ENCODE measurements at places on chromosomes 4 and X.

DNA sequence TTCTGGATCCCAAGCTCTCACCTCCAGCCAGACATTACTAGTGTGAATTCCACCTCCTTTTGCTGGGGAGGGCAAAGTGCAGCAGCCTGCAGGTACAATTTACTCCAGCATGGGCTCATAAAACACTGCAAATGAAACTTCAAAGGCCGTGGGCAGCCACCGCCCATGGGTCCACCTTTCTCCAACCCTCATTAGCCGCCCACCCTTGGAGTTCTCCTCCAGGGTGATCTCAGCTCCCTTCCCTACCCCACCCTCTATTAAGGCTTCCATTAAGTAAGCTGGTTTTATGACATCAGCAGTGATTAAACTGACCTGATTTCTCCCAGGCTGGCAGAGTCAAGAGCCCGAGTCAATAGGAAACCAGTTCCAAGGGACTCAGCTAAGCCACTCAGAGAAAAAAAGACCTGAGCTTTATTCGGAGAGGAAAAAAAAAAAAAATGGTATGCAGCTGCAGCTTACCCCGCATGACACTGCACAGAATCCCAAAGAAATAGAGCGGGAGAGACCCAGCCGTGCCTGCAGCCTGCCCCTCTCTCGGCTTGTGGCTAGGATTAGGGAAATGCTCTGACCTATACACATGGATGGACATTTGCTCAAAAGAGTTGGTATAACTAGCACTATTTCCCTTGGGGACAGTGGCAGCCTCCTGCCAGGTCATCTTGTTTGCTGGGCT, 319.6 kb downstream of the PTTG2 start:
- DNase-seq, result no peak

- no peak for DNase-seq
Observed at GRCh38 chrX:79933938-79934337, 80.6 kb upstream of the TBX22 start.

DNA sequence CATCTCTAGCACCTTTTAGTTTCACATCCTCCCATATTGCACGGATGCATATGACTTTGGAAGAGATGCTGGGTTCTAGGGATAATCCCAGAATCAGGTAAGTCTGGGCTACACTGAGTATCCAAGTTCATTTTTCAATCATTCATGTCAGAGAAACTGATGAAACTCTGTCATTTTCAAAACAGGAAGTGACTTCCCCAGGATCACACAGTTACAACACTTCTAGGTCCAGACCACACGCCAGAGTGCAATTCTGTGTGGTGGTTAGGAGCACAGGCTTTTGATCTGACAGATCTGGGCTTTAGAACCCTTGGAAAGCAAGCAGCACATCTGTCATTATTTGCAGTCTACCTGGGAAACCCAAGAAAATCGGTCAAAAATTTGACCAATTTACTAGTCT, 52.1 kb upstream of the CDKN2AIP start:
- no peak for DNase-seq

DNA sequence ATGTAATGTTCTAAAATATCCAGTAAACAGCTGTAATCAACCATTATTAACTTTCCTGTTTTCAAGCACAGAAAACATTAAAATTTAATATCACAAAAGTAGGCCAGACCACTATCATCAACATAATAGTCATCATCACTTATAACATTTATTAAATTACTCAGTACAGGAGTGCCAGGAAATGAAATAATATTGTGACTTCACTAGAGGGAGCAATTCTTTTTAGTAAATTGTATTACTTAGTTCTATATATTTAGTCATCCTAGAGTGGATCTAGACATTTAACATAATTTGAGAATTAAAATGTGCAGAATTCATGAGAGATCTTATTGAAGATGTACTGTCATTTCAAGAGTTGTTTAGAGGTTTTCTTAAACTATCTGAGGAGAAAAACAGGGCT, 33.6 kb downstream of the PITX2 start:
- no peak for DNase-seq

GRCh38 chrX:153565996-153566580, 32.9 kb downstream of the CCNQ start:
- peak; percentile 26 for DNase-seq

DNA sequence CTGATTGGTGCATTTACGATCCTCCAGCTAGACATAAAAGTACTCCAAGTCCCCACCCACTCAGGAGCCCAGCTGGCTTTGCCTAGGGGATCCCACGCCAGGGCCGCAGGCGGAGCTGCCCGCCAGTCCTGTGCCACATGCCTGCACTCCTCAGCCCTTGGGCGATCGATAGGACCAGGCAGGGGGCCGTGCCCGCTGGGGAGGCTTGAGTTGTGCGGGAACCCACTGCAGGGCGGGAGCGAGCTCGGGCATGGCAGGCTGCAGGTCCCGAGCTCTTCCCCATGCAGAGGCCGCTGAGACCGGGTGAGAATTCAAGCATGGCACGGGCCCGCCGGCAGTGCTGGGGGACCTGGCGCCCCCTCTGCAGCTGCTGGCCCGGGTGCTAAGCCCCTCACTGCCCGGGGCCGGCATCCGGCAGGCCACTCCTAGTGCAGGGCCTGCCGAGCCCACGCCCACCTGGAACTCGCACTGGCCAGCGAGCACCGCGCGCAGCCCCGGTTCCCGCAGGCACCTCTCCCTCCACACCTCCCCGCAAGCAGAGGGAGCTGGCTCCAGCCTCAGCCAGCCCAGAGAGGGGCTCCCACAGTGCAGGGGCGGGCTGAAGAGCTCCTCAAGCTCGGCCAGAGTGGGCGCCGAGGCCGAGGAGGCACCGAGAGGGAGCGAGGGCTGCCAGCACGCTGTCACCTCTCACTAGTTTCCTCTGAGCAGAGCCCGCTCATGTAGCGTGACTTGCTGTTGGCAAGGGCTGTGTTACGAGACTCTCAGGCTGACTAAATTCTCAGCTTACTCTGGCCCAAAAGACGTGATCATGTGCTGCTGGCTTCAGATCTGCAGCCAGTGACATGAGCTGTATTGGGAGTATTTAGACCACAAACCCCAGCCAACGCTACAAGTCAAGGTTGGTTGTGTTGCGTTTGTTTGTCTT, 87.5 kb downstream of the TRAPPC11 start:
- DNase-seq, result no peak

- DNase-seq, result no peak
Observed at GRCh38 chr4:2790583-2791517, 2.0 kb upstream of the SH3BP2 start.

DNA sequence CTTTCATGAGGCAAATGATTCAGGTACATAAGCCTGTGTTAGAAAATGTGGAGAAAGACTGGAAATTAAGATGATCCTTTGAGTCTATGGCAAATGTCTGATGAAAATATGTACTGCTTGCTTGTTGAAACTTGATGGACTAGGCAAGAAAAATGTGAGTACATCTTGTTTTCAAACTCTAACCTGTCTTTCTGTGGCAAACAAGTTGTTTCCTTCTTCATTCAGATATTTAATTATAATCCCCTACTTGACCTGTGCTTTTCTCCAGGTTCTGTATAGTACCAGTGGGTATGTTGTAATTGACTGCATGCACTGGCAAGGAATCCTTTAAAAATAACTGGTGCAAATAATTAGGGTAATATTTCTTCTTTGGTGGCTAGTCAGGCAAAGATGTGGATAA, 136.7 kb downstream of the ARHGAP24 start:
- DNase-seq, result no peak

DNA sequence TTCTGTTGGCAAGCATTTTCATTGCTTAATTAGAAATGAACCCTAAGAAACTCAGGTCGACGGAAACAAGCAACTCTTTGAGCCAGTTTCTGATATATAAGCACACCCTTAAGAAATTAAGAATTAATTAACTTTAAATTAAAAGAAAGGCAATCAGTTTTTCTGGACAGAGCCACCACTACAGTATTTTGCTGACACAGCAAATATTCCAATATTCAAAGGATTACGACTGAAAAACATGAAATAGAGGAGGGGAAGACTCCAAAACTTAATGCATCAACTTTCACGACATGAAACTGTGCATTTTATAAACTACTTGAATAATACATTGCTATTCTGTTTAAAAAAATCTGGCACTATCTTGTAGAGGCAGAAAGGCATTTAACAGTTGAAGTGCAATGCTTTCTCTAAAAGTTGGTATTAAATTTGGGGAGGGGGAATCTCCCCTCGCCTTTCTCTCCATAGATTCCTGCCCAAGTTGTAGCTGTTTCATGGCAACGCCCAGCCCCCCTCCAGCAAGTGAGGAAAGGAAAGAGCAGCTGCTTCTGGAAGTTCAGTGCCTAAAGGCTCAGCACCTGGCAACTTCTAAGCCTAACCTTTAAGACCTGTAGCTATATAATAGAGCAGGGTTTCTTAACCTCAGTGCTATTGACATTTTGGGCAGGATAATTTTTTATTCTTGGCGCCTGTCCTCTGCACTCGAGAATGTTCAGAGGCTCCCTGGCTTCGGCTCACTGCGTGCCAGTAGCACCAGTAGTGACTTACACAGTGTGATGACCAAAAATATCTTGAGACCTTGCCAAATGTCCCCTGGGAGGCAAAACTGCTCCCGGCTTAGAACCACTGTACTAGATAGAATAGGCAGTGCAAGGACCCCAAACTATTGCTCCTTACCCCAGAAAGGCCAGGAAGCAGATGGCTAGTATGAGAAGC, 6.7 kb upstream of the ZCCHC18 start:
- DNase-seq, result no peak

DNA sequence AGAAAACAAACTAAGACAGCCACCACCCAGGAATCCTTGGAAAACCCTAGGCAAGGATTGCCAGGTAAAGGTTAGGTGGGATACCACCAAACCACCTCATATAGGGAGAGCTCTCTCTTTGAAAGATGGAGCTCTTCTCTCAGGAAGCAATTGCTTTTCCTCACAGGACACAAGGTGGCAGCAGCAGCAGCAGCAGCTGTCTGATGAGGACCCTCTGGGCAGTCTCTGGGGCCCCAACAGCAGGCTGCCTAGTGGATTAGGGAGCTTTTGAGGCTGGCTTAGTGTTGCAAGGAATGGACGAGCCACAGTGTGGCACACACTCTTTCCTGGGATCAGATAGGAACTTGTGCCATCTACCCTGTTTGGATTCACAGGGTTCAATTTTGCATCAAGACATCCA, 41.4 kb upstream of the CHRDL1 start:
- peak; percentile 65 for DNase-seq

DNA sequence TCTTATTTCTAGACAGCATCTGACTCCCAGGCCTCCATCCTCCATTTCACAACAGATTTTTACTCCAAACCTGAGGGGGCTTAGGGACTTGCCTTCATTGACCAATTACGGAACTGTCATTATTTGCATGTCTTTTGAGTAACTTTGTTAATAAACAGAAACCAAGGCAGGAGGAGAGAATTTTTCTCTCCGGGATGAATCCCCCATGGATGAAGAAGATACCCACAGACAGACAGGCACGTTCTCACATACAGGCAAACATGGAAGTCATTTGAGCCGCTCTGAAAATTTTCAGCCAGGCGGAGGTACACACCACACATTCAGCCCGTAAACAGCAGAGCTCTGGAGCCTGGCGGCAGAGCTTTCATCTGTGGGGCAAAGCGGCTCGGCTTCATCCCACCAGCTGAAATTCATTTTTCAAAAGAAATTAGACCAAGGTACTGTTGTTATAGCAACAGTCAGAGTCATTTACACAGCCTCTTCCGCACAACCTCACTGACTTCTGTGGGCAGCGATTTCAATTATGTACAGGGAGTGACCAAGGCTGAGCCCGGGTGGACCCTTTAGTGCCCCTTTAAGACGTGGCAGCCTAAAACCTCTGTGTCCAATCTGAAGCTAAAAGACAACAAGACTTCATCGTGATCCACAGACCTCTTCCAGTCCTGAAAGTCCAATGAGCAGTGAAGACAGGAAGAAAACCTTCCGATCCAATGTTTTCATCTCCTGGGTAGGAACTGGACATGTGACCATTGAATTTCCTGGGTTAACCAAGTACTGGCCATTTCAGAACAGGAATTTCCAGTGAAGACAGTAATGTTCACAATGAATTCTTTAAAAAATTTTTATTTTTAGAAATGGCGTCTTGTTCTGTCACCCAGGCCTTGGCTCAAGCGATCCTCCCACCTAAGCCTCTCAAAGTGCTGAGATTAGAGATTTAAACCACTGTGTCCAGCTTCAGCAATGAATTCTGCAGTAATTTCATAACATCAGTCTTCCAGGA, 237.0 kb downstream of the MGST2 start:
- no peak for DNase-seq

DNA sequence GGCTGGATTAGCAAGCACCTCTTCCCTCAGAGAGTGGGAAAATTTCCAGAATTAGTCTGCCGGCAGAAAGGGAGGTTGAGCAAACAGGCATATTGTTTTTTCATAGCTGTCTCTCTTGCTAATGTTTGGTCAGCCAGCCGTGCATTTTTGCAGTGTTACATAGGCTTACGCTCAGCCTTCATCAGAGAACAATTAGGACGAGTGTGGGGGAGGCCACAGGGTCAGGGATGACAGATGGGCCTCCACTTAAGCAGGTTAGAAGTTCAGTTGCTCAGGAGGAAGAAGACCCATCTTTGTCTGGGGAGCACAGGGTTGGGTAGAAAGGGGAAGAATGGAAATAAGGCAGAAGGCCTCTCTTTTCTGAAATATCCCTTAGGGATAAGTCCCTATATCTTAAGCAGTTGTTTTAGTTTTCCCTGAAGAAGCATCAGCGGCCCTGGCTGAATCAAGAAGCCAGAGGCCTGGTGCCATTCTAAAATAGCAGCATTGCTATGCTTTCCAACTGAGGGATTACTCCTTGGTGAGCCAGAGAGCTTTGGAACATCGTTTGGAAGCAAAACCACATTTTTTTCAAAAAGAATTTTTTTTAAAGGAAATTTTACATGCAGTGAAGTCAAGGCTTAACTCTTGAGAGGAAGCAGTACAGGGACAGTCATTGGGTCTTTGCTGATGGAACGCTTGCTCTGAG, 118.8 kb downstream of the SMIM20 start:
- DNase-seq, result no peak

GRCh38 chrX:42714981-42715700, 62.8 kb downstream of the PPP1R2C start:
- peak; percentile 70 for DNase-seq

- no peak for DNase-seq
Observed at GRCh38 chrX:79162076-79162475, 17.6 kb downstream of the GPR174 start.

- DNase-seq, result no peak
Observed at GRCh38 chr4:157550028-157550427, 329.5 kb downstream of the GRIA2 start.

GRCh38 chr4:162836773-162837172, 329.9 kb downstream of the NAF1 start:
- no peak for DNase-seq

- no peak for DNase-seq
Observed at GRCh38 chrX:68086709-68087108, 346.6 kb downstream of the OPHN1 start.

DNA sequence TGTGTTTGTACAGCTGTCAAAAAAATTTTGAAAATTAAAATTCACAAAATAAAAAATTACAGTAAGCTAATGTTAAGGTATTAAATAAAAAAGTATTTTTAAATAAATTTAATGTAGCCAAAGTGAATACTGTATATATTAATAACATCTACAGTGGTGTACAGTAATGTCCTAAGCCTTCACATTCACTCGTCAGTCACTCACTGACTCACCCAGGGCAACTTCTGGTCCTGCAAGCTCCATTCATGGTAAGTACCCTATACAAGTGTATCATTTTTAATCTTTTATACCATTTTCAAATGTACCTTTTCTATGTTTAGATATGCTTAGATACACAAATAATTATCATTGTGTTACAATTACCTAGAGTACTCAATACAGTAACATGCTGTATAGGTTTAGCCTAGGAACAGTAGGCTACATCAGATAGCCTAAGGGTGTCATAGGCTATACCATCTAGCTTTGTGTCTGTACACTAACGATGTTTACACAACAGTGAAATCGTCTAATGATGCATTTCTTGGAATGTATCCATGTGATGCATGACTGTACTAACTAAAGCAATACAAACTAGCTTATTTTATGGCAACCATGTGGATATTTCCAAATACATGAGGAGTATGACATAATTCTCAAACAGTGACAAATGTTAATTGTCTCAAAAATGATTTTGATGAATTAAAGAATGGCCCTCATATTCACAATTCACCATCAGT, 13.7 kb downstream of the DDX60 start:
- no peak for DNase-seq

All from GM23338 (cell line).